Stimulated activated CD8-positive, alpha-beta memory T cell treated with anti-CD3 and anti-CD28 coated beads, Interleukin-15, amount 100 ng/mL, for 48 hours (primary cell): ENCODE measurements at places on chromosomes 3 and 15.

DNA sequence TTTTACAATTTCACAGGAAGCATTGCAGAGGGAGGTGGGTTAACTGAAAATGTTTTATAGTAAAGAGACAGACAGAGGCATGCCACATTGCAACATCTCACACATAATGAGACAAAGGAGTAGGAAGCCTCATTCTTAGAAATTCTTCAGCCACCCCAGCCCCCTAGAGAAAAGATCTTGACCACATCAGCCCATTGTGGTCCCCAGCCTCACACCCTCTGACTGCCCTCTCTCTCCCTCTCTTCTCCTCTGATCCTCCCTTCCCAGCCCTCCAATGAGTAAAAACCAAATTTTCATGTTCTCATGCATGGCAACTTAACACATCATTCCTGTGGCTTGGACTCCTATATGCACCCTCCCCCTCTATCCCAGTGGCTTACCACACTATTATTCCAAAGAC lies 174.1 kb downstream of the UACA start:
- DNase-seq, result no peak

DNA sequence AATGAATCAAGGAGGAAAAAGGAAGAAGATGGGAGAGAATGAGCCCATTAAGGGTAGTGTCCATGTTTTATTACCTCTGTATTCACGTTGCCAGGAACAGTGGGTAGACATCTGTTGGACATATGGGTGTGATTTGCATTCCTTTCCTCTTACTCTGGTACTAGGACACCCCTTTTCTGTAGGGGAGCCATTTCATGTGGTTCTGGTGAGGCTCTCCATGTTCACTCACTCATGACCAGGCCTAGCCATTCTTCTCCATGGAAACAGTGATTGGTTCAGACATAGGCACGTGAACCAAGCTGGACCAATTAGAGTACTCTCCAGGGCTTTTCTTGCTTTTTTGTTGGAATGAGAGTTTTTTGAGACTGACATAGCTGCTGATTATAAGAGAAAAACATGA lies 39.6 kb upstream of the PDCD6IP start:
- DNase-seq, result no peak

GRCh38 chr15:36361351-36361870 lies 218.0 kb upstream of the CDIN1 start:
- DNase-seq, result no peak

GRCh38 chr15:62616746-62617145 lies 425.8 kb upstream of the TPM1 start:
- no peak for DNase-seq

GRCh38 chr3:109874896-109875708 lies 537.8 kb upstream of the DPPA4 start:
- DNase-seq, result no peak

DNA sequence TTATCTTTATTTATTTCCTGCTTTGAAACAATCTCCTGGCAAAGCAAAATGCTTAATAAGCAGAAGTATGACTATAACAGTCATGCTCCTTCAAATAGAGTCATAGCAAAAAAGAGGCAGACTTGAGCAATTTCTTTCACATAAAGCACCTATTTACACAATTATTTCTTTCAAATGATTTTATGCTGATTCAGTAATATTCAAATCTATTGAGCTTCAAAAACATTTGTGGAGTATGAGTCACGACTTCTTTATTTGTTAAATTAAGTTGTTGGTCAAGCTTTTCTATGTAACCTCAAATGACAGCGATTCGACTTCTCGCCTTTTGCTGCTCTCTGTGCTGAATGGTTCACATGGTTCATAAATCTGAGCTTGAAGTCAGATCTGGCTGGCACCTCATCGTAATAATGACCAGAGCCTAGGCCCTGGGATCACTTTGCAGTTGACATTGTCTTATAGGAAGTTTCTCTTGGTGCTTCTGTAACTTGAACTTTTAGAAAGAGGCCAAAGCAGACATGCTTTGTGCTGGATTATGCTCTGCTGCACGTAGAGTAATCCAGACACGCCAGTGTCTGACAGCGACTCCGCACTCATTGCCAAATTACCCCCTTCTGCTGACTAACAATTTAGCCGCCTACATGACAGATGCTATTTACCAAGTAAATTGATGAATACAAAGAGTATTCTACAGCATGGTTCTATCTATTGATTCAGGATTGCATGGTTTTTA lies 139.0 kb downstream of the MCTP2 start:
- no peak for DNase-seq

DNA sequence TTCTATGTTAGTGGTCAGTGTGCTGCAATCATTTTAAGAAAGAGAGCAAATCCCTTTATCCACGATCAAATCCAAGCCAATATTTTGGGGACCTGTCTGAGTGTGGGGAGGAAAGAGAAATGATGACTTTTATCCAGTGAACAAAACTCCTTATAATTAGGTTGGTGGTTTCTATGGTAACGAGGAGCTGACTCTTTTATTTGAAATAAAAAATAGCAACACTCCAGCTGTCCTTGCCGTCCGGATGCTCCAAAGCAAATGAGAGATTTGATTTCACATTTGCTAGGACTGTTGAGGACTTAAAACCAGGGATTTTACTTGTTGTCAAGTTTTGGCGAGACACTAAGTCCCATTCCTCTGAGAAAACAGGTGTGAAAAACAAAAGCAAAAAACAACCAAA lies 154.0 kb upstream of the PRICKLE2 start:
- no peak for DNase-seq

GRCh38 chr3:175266478-175266877 lies 407.3 kb downstream of the NAALADL2 start:
- no peak for DNase-seq

DNA sequence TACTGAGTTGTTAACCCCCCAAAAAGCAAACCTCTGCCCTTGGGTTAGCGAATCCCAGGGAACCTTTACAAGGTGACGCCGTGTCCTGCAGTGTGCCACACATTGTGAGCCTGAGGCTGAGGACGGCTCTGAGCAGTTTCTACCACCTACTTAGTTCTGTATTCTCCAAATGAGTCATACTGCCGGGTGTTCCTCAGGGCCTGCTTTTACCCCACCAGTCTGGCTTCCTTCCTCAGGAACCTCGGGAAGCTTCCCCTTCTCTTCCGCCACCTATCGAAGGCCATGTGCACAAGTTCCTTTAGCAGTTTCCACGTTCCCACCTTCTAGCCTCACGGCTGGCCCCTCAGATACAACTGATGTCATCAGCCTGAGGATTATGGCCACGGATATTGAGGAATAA lies 384.0 kb upstream of the TPM1 start:
- no peak for DNase-seq

DNA sequence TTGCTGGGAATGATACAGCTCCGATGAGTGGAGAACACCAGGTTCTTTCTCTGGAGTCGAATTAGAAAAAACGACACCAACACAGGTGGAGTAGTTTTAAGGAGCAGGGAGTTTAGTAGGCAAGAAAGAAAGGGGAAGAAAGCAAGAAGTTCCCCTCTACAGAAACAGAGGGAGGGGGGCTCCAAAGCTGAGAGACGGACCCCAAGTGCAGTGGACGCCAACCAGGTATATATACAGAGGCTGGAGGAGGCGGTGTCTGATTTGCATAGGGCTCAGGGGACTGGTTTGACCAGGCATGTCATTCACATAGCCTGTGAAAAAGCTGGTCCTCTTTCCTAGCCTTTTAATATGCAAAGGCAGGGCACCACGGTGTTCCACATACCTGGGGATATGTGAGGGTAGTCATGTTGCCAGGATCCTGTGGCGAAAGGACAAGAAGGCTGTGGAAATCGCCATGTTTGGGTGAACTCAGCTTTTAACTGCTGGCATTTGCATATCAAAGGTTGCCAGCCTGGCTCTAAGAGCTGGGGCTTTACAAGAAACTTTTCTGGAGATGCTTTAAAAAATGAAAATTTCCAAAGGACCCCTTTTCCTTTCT lies 887.4 kb upstream of the EPHA6 start:
- no peak for DNase-seq

DNA sequence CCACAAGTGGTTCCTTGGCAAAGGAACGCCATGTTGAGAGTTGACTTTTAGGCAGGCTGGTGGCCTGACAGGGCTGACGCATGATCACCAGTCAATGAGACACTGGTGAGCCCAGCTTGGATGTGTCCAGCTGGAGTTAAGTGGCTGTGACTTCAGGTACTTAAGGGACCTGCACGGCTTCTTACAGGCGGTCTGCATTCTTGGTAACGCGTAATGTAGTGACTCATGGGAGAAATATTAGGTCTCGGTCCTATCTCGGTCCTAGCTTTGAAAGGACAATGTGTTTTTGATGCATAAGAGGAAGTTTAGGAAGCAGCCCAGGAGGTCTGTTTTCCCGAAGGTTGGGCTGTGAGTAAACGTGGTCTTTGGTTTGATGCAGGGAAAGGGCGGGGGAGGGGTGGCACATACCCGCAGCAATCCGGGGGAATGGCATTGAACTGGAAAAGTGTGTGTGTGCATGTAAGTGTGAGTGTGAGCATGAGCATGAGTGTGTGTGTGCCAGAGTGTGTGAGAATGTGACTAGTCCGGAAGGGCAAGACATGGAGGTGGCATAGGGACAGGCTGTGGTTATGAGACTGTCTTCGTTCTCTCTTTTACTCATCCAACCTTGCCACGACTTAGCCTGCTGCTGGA lies 55.3 kb downstream of the FAM43A start:
- DNase-seq, result no peak

DNA sequence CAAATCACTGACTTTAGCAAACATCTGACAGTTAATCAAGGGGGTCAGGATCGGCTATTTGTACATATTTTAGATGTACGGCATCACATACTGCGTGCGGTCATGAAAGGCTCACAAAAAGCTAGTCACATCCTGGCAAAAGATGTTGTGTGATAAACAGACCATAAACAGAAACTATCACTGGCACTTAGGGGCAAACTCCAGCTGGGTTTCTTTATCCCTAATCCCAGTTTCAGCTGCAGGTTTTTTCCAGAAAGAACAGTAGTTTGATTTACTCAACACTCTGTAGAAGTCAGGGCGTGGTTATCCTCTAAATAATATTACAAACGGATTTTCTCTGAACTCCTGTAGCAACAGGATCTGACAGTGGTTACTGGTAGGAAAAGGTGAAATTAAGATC lies 112.4 kb upstream of the BHLHE40 start:
- no peak for DNase-seq

- no peak for DNase-seq
Measured at GRCh38 chr3:88618021-88618645, 468.4 kb downstream of the C3orf38 start.

DNA sequence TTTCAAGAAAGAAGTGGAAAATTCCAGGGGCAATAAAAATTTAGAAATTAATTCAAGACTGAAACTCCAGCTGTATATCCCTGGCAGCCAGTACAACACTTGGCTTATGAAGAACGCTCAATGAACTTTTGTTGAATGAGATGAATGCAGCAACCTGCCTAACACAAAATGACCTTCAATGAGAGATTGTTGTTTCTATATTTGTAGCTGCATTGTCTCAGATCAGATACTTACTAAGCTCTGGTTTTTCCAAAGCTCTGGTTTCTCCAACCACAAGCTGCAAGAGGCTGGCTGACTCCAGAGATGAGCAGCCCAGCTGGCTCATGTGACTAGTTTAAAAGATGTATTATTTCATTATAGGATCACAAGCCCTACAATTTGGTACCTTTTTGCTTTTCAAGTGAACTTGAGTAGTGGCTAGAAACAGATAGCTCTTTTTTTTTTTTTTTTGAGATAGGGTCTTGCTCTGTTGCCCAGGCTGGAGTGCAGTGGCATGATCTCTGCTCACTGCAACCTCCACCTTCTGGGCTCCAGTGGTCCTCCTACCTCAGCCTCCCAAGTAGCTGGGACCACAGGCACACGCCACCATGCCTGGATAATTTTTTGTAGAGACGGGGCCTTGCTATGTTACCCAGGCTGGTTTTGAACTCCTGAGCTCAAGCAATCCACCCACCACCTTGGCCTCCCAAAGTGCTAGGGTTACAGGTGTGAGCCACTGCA lies 57.4 kb downstream of the UMPS start:
- DNase-seq, result no peak

DNA sequence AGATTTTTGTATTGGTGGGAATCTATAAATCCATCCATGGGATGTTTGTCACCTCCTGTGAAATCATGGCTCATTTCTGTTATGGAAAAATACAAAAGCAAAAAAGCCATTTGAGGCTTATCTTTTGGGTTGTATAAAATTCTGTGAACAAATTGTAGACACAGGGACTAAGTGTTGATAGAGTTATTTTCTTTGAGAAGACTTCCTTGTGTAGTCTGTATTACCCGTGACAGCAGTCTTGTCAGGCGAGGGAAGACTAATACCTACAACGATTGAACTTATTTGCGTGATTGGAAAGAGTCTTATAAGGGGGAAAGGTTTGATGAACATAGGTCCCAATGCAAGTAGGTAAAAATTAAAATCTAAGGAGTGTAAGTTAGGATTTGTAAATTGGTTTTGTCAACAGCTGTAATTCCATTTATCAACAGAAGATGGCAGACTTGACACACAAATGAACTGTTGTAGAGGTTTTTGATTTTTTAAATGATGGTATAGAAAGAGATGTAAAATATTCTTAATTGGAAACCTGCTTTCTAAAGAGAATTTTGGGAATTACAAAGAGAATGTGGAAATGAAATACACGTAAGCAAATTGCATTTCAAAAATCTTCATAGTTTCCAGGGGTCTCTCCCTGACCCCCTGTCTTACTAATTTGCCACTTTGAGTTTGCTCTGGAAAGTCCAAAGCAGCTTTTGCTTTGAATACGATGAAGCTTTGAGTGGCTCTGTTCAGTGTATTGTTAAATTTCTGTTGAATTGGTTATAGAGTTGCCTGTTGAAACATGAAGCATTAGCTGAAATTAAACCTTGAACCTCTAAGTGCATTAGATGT lies 33.2 kb downstream of the SLC25A26 start:
- no peak for DNase-seq
